ENCODE measurements at places on chromosomes 2 and 18.

- peak; percentile 46 for DNase-seq
Measured at GRCh38 chr2:24342110-24342910, 18.0 kb downstream of the ITSN2 start.

- no peak for DNase-seq
Measured at GRCh38 chr18:79805211-79805887, 7.6 kb downstream of the KCNG2 start.

GRCh38 chr2:176763851-176764404 lies 448.7 kb upstream of the HNRNPA3 start:
- DNase-seq, result no peak

GRCh38 chr2:167264380-167264779 lies 376.1 kb downstream of the XIRP2 start:
- no peak for DNase-seq

GRCh38 chr2:231597014-231597611 lies 4.4 kb downstream of the TEX44 start:
- DNase-seq, result no peak

DNA sequence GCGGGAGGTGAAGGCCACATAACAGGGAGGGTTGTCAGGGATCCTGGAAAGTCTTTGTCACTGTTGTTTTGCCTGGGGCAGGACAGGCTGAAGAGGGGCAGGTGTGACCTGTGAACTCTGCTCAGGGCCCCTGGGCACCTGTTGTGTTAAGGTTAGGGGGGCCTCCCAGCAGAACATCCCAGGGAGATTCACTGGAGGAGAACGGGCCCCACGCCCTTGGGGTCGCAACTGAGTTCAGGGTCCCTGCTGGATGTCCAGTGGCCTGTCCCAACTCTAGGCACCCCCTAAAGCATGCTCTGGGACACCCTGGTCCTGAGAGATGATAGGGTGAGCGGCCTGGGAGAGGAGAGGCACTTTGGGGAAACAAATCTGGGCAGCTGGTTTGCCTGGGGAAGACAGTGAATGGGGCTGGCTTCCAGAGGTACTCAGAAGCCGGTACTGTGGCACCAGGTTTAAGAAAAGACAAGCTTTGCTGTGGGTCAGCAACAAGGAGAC lies 22.9 kb downstream of the GPR35 start:
- no peak for DNase-seq

GRCh38 chr2:144508172-144508851 lies 11.6 kb downstream of the ZEB2 start:
- DNase-seq, result no peak
